ENCODE measurements at places on chromosomes 11 and 22. TPM values are rescaled to one million over a fixed set of nuclear protein-coding genes. Genes with fewer than 3 reads are reported as not detected.

GSTP1 gene
- 756 TPM for total RNA-seq

OR6T1 gene
- total RNA-seq, result not detected

SEZ6L gene
- 31.6 TPM for total RNA-seq

PNPLA3 gene
- 2.6 TPM for total RNA-seq

ARHGAP8 gene
- 0.69 TPM for total RNA-seq

JAM3 gene
- 221 TPM for total RNA-seq

ZBED4 gene
- 8.5 TPM for total RNA-seq

OR5P2 gene
- not detected for total RNA-seq

TMEM179B gene
- total RNA-seq, result 57.9 TPM

MB gene
- 0.50 TPM for total RNA-seq

UPK3A gene
- not detected for total RNA-seq

CHADL gene
- total RNA-seq, result 38.2 TPM

PHF21B gene
- 3.3 TPM for total RNA-seq

NXPE2 gene
- 0.89 TPM for total RNA-seq

OR4D5 gene
- total RNA-seq, result not detected

TESMIN gene
- total RNA-seq, result 4.7 TPM

MEN1 gene
- 12.4 TPM for total RNA-seq

TPH1 gene
- 0.77 TPM for total RNA-seq

BSCL2 gene
- 147 TPM for total RNA-seq

BATF2 gene
- 0.99 TPM for total RNA-seq

SDF2L1 gene
- 6.9 TPM for total RNA-seq

HEPHL1 gene
- under 0.01 TPM for total RNA-seq

DTX4 gene
- 28.3 TPM for total RNA-seq

MED15 gene
- 16.1 TPM for total RNA-seq

SYCE3 gene
- total RNA-seq, result 0.66 TPM

PPM1F gene
- 22.6 TPM for total RNA-seq

OVCH2 gene
- not detected for total RNA-seq

OR56B1 gene
- total RNA-seq, result not detected

HOATZ gene
- 3.4 TPM for total RNA-seq

OR4C6 gene
- total RNA-seq, result not detected

BIK gene
- 0.79 TPM for total RNA-seq

IGHMBP2 gene
- 12.7 TPM for total RNA-seq

OR10A2 gene
- total RNA-seq, result not detected

TRIM44 gene
- total RNA-seq, result 27.6 TPM

ZFTA gene
- 10.7 TPM for total RNA-seq

Measured in spinal cord (tissue), 10 donors.